ENCODE measurements at places on chromosomes 2 and 18. TPM values are rescaled to one million over a fixed set of nuclear protein-coding genes. Genes with fewer than 3 reads are reported as not detected.

GRCh38 chr2:180040146-180040925 is 33.2 kb upstream of the CWC22 start:
- no peaks in the 10 kb centered on the region for H3K36me3 ChIP-seq
- H3K4me1 ChIP-seq = peaks cover 5% of the 10 kb centered on the region
- no peak overlapping the region for H3K4me3 ChIP-seq
- no peak overlapping the region for H3K27ac ChIP-seq
- H3K27me3 ChIP-seq = no peaks in the 10 kb centered on the region
- no peak for DNase-seq

GRCh38 chr2:29705616-29706015 is 215.8 kb downstream of the ALK start:
- H3K36me3 ChIP-seq = no peaks in the 10 kb centered on the region
- no peak overlapping the region for H3K4me3 ChIP-seq
- DNase-seq = no peak

DNA sequence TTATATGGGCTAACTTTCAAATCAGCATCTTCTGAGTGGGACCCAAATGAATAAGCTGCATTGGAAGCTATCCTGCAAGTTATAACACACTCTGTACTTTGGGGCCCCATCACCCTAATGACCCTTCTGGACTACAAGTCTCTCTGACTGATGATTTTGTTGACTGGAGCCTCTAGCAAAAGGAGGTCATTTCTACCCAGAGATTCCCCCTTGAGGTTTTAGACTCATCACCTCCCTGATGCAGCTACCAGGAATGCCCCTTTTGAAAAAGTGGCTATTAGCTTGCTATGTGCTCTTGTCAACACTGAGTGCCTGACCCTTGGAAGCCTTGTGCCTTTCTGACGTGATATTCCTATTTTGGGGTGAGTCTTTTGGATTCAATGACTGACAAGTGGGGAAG is 54.5 kb upstream of the NEMP2 start:
- no peaks in the 10 kb centered on the region for H3K27me3 ChIP-seq
- H3K36me3 ChIP-seq = no peaks in the 10 kb centered on the region
- DNase-seq = no peak
- no peak overlapping the region for H3K27ac ChIP-seq

DNA sequence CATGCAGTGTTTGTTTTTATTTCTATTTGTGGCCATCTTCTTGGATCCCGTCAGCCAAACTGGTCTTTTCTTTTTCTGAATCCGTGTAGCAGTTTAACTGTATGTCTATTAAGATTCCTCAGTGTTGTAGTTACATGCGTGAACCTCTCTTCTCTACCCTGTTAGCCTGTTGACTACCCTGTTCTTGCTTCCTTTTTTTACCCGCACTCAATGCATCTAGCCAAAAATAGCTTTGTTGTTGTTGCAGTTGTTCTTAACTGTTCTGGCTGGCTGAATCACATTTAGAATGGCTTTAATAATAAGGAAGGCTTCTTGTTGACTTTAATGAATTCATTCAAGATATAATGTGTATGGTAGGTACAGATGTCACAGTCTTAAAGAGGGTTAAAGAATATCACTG is 137.1 kb downstream of the LCLAT1 start:
- no peak overlapping the region for H3K27ac ChIP-seq
- H3K4me3 ChIP-seq = no peak overlapping the region
- H3K4me1 ChIP-seq = no peaks in the 10 kb centered on the region
- H3K27me3 ChIP-seq = no peaks in the 10 kb centered on the region
- H3K36me3 ChIP-seq = no peaks in the 10 kb centered on the region

Gene GALNT14
- total RNA-seq = 5.4 TPM

Gene IFIH1
- total RNA-seq = 19.5 TPM

DNA sequence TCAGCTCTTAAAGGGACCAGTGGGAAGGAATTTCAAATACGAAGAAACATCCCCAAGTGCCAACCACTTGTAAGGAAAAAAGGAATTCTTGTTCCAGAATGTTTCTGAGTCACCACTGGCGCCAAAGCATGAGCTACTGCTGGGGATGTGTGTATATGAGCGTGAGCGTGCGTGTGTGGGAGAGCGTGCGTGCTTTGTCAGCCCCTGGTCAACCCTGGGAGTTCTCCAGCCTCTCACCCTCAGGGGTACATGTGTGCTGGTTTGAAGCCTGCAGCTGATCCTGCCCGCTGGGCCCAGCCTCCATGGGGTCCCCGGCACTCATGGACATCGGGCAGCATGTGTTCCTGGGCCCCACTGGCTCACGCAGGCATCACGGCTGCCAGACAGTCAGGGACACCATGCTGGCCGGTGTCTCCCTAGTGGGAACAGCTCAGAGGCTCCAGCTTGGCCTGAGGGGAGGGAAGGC is 17.1 kb downstream of the HS6ST1 start:
- H3K4me3 ChIP-seq = no peak overlapping the region
- no peaks in the 10 kb centered on the region for H3K36me3 ChIP-seq
- DNase-seq = no peak
- peak overlapping the region; percentile 50 for H3K27ac ChIP-seq

DNA sequence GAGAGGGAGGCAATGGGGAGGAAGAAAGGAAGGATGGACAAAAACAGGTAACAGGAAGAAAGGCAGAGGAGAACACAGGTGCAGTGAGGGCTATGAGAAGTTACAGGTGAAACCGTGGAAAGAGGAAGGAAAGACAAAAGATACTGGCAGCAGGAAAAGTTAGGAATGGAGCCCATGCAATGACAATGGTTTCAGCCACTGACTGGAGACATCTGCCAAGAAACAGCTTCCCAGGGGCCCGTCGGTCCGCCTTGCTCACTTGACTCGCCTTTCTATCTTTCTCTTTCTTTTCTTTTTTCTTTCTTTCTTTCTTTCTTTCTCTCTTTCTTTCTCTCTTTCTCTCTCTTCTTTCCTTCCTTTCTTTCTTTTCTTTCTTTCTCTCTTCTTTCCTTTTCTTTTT is 37.5 kb downstream of the ST8SIA5 start:
- DNase-seq = no peak
- no peak overlapping the region for H3K4me3 ChIP-seq
- no peaks in the 10 kb centered on the region for H3K27me3 ChIP-seq
- peaks cover 6% of the 10 kb centered on the region for H3K4me1 ChIP-seq
- H3K27ac ChIP-seq = no peak overlapping the region
- no peaks in the 10 kb centered on the region for H3K36me3 ChIP-seq

- no peaks in the 10 kb centered on the region for H3K4me1 ChIP-seq
- DNase-seq = no peak
- no peak overlapping the region for H3K27ac ChIP-seq
These were observed 91.4 kb downstream of the EXOC6B start for GRCh38 chr2:72734432-72734831.

Gene PDE11A
- 0.42 TPM for total RNA-seq

Gene OSR1
- total RNA-seq = 3.6 TPM

DNA sequence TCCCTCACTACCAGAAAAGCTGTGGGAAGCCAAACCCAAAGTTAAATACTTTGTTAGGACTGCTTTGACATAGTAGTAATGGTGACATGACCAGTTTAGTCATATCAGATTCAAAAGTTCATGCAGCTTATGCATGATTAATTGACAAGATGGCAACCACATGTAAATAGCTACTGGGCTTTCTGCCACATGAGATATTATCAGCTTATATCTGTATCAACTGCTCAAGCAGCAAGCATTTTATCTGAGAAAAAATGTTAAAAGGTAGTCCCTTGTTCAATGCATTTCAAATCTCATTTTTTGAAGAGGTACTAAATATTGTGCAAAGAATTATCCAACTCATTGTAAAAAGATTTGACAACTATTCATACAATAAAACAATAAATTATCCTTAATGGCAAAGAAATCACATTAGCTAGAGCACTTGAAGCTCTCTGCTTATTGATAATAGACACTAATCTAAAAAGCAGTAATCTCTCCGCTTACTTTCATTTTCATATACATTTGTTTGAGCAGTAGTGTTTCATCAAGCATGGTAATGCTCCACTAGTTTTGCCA is 993.6 kb upstream of the NXPH2 start:
- no peak for DNase-seq
- H3K4me1 ChIP-seq = no peaks in the 10 kb centered on the region
- H3K27ac ChIP-seq = no peak overlapping the region
- no peaks in the 10 kb centered on the region for H3K27me3 ChIP-seq

Gene SLC9A4
- not detected for total RNA-seq

Data from suprapubic skin (tissue), 4 donors.